ENCODE measurements at places on chromosomes 5 and 9. TPM values are rescaled to one million over a fixed set of nuclear protein-coding genes. Genes with fewer than 3 reads are reported as not detected.

GRCh38 chr5:106121972-106122605, 1548.6 kb downstream of the EFNA5 start:
- H3K36me3 ChIP-seq, result no peaks in the 10 kb centered on the region
- H3K4me3 ChIP-seq, result no peak overlapping the region
- DNase-seq, result no peak
- no peaks in the 10 kb centered on the region for H3K4me1 ChIP-seq
- no peaks in the 10 kb centered on the region for H3K27me3 ChIP-seq

GRCh38 chr9:121545150-121545874, 45.7 kb upstream of the GGTA1 start:
- H3K4me1 ChIP-seq, result peaks cover 6% of the 10 kb centered on the region
- no peak for DNase-seq
- no peaks in the 10 kb centered on the region for H3K27me3 ChIP-seq

GRCh38 chr5:128357226-128357625, 180.8 kb downstream of the FBN2 start:
- no peaks in the 10 kb centered on the region for H3K4me1 ChIP-seq
- no peak overlapping the region for H3K4me3 ChIP-seq
- H3K36me3 ChIP-seq, result no peaks in the 10 kb centered on the region

GRCh38 chr5:137304226-137304874, 194.8 kb downstream of the SPOCK1 start:
- H3K36me3 ChIP-seq, result no peaks in the 10 kb centered on the region
- H3K27me3 ChIP-seq, result no peaks in the 10 kb centered on the region
- H3K4me1 ChIP-seq, result no peaks in the 10 kb centered on the region
- no peak overlapping the region for H3K4me3 ChIP-seq

RAB3C gene
- total RNA-seq, result not detected

DNA sequence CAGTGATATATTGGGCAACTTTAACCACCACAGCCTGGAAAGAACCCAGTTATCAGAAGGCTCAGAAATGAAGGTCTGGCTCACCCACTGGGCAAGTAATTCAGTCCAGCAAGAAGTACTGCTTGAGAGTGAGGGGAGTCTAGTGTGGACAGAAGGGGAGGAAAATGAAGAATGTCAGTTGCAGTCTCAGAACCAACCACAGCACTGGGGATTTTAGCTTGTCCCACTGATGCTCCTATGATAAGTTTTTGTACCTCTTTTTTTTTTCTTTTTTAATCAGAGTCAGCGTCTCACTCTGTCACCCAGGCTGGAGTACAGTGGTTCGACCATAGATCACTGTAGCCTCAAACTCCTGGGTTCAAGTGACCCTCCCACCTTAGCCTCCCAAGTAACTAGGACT, 9.4 kb upstream of the CD72 start:
- H3K27me3 ChIP-seq, result no peaks in the 10 kb centered on the region
- H3K4me3 ChIP-seq, result no peak overlapping the region
- no peaks in the 10 kb centered on the region for H3K36me3 ChIP-seq
- no peaks in the 10 kb centered on the region for H3K4me1 ChIP-seq
- no peak overlapping the region for H3K27ac ChIP-seq

All from CD4-positive, alpha-beta memory T cell (primary cell).